ENCODE measurements at places on chromosomes 7 and 10.

DNA sequence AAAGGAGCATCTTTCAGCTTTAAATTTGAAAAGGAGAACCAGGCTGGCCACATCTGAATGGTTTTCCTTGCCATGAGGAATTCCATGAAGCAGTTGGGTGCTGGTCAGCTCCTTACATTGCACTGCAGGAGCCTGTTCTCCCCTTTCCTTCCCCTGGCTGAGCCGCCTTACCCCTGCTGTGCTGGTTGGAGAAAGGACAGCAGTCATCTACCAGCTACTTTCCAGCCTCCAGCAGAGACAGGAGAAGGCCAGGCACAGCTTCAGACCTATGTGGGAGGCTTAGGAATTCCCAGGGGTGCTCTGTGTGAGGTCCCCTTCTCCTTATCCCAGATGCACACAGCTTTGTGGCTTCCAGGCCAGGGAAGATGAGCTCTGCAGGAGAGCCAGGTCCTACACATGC is 4.7 kb downstream of the C10orf71 start:
- no peak for DNase-seq

- no peak for DNase-seq
These were observed 63.1 kb upstream of the PDCD4 start for GRCh38 chr10:110808615-110809014.

- DNase-seq, result no peak
These were observed 181.6 kb downstream of the NPSR1 start for GRCh38 chr7:34839645-34840044.

- DNase-seq, result no peak
These were observed 49.1 kb downstream of the NCAPG2 start for GRCh38 chr7:158655507-158655906.
